ENCODE measurements at places on chromosomes 5 and 9.

DNA sequence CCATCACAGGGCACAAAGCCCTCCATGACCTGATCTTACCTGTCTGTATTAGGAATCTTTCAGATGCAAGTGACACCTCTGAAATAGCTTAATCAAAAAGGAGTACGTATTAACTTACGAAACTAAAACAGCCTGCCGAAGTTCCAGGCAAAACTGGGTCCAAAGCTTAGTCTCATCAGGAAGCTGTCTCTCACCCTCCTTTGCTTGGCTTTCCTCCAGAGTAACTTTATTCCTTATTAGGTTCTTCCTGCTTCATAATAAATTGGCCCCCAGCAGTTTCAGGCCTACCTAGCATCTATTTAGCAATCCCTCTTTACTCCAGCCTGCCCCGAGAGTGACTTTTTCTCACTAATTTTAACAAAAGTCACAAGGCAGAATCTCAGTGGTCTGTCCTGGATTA is 58.4 kb upstream of the STK32A start:
- no peak for DNase-seq

GRCh38 chr5:31664566-31664965 is 25.6 kb downstream of the PDZD2 start:
- DNase-seq: peak; percentile 53

GRCh38 chr9:97907046-97907445 is 15.3 kb downstream of the TRMO start:
- DNase-seq: no peak

DNA sequence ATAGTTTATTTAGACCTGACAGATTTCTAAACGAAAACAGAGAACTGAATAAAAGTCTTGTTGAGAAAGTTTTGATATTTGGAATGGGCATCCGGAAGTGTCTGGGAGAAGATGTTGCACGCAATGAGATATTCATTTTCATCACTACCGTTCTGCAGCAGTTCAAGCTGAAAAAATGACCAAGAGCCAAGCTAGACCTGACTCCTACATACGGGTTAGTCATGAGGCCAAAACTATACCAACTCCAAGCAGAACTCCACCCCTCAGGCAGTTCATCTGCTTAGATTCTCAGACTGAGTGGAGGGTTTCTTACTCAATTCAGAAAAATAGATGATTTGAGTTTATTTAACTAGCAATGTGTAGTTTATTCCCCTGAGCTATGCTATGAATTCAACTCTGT is 95.4 kb upstream of the ANXA1 start:
- DNase-seq: no peak

GRCh38 chr9:113341712-113342410 is 1.8 kb upstream of the WDR31 start:
- no peak for DNase-seq

GRCh38 chr9:89591274-89592212 is 13.3 kb upstream of the GADD45G start:
- DNase-seq: no peak

- no peak for DNase-seq
Observed at GRCh38 chr5:175422058-175422457, 21.9 kb downstream of the DRD1 start.

DNA sequence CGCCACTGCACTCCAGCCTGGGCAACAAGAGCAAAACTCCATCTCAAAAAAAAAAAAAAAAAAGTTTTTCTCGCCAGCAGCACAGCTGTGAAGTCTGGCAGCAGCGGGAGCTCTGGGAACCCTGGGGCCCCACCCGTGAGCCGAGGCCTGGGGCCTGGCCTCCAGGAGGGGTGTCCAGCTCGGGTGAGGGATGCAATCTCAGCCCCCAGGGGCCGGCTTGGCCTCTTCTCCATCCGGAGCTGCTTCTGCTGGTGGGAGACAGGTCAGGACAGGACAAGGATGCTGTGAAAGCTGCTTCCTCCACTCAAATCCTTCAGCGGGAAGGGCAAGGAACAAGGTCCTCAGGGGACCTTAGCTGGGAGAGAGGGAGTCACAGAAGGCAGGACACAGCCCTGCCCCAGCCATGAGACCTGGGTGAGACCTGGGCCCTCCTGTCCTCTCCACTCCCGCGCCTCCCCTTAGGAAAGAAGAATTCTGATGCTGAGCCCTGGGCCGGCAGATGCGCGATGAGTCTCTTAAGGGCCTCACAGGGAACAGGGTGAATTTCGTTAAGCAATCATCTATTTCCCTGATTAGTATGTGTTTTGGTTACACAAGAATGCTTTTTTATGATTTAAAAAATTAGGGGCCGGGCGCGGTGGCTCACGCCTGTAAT is 30.6 kb downstream of the PLPP7 start:
- DNase-seq: no peak

DNA sequence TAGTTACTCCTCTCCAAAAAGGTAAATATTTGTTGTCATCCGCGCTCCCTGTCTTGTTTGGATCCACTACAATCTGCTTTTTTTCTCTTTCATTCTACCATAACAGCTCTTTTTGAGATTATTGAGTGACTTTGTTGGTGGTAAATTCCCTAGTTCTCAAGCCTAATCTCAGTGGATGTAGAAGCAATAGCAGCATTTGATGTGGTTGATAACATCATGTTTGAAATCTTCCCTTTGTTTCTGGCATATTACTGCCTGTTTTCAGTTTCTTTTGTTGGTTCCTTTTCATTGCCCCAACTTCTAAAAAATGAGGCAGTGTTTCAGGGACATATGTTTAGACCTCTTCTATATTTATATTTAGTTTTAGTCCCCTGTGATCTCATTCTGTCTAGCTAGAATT is 8.9 kb downstream of the CDC42SE2 start:
- DNase-seq: peak; percentile 41

DNA sequence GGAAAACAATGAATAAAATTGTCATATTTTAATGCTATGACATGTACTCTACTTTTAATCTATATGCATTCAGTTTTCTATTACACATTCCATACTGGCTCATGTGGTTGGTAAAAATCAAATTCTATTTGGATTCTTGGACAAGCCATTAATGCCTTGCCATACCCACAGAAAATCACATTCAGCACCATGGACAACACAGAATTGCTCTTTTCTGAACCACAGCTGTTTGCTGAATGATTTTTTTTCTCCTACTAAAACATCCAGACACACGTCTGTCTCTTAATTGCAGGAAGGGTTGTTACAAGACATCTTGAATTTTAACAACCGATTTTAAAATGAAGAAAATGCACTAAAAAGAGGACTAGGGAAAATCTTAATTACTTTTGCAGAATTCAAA is 675.6 kb downstream of the BRINP1 start:
- no peak for DNase-seq

DNA sequence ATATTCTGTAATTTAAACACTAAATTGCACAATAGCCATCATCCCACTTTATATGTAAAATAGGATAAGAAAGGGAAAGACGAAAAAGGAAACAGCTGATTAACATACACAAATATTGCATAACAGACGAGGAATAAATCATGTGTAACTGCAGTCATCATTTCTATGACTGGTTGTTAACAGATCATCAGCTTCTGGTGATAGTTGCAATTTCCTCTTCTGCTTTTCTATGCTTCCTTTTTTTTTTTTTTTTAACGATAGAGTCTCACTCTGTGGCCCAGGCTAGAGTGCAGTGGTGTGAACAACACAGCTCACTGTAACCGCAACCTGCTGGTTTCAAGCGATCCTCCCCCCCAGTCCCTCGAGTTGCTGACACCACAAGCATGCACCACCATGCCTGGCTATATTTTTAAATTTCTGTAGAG is 22.5 kb upstream of the JAKMIP2 start:
- no peak for DNase-seq

DNA sequence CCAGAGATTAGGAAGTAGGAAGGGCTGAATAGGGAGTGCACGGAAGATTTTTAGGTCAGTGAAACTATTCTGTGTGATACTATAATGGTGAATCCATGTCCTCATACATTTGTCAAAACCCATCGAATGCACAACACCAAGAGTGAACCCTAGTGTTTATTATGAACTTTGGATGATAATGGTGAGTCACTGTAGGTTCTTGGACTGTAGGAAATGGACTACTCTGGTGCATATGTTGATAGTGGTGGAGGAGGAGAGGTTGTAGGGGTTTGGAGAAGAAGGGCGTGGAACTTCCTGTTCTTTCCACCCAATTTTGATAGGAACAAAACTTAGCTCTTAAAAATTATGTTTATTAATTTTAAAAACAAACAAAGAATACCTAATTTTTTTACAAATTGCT is 14.3 kb downstream of the CTSL start:
- DNase-seq: no peak

DNA sequence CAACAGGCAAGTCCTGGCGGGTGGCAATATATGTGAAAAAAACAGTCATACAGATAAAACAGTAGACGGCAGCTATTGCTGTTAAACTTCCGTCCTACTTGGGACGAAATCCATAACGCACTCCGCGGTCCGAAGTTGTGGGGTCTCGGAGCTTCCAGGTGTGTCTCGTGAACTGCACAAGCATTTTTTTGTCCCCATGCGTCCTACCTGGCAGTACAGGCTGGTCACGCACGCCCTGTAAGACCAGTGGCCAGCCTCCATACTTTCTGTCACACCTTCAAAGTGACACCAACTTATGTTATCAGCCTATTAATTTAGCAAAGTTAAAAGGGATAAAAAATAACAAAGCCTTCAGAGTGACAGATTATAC is 51.3 kb downstream of the TGFBI start:
- DNase-seq: no peak

DNA sequence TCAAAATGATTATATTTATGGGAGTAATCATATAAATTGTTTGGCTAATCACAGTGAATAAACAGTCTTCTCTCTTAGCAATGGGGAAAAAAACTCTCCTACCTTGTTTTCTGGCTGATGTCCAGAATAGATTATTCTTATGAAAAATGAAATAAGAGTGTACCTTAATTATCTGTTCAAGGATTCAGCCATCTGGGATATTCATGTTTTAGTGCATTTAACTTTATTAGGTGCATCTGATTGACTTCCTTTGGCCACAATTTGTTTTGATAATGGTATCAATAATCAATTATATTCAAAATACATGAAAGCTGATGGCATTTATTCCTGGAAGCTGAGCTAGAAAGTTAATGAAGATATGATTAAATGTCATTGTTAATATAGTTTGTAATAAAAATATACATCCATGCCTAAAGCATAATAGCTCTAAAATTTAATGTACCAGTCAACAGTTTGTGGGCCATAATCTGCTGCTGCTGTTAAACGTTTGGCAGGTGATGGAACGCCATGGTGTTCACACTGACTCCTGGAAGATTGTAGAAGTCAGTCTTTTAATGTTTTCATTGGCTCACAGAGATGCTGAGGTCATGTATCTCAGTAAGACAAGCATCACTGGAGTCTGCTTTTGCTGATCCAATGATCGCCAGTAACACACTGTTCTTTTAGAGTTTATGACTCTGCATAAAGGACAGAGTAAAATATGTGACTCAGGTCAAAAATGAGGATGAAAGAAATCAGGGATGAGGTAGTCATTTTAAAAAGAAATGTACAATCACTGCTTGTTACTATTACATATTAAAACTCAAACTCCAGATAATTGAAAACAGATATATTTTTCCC is 105.8 kb downstream of the ISL1 start:
- no peak for DNase-seq

GRCh38 chr5:41161271-41161670 is 52.1 kb downstream of the C6 start:
- no peak for DNase-seq

- no peak for DNase-seq
Observed at GRCh38 chr5:112690605-112691338, 46.9 kb upstream of the APC start.

DNA sequence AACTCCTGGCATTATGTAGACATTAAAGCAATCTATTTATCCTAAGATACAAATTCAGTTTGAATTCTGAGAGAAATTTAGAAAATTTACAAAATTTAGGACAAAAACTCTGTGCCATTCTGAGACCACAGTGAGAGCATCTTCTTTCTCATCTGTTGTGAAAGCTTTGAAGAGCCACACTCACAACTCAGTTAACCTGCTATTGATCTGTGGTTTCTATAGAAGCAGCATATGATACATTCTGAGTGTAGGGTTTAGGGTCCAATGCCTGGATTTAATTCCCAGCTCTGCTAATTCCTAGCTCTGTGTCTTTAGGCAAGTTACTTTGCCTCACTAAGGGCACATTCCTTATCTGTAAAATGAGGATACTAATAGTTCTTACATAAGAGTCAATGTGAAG is 21.6 kb downstream of the CAST start:
- no peak for DNase-seq

- peak; percentile 53 for DNase-seq
Observed at GRCh38 chr5:141637123-141637766, 448 bp downstream of the RELL2 start.

- DNase-seq: no peak
Observed at GRCh38 chr9:89687848-89688247, 83.0 kb downstream of the GADD45G start.

- peak; percentile 6 for DNase-seq
Observed at GRCh38 chr5:93915142-93915553, 173.7 kb upstream of the POU5F2 start.

DNA sequence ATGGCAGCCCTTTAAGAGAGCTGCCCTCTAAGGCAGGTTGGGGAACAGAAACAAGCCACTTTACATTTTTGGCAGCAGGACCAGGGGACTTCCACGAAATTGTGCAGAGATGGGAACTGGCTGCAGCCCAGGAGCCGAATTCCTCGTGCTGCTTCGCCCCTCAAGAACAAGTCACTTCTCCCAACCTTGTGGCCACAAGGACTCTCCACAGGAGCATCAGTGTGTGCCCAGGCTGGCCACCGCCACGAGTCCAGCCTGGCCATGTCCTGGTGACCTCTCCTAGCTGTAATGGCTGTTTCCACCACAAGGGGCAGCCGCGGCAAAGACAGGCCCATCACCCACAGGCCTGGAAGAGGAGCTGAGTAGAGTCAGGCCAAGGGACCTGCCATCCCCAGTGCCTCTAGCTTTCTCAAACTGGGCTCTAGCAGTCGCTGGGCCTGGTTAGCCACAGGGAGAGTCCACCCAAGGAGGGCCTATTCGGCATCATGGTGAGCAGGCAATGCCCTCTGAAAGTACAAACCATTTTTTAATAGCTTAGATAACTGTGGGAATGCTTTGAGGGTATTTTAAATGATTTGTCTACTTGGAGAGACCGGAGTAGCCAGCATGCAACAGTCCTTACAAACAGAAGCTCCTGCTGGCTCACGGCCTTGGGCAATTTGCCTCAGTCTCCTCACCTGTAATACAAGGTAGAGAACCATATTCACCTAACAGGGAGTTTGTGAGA is 129.0 kb downstream of the COL23A1 start:
- DNase-seq: peak; percentile 76

GRCh38 chr9:134662143-134662876 is 20.7 kb downstream of the COL5A1 start:
- no peak for DNase-seq

Measured in GM13976 (cell line).